Aortic smooth muscle cell (primary cell): ENCODE measurements at places on chromosomes 2 and 18. TPM values are rescaled to one million over a fixed set of nuclear protein-coding genes. Genes with fewer than 3 reads are reported as not detected.

The MAP3K19 gene
- total RNA-seq, result not detected in 2 replicates

The ZNF892 gene
- 2.2 and 3.0 TPM in 2 replicates for total RNA-seq

The STRN gene
- total RNA-seq, result 13.1 and 18.4 TPM in 2 replicates

The SKOR2 gene
- total RNA-seq, result not detected in 2 replicates

The TGFA gene
- 0.06 TPM in 1 of 2 replicates, not detected in the other for total RNA-seq

The SRBD1 gene
- 17.4 and 19.4 TPM in 2 replicates for total RNA-seq

The CCDC85A gene
- total RNA-seq, result 0.13 and 0.19 TPM in 2 replicates

The MBD2 gene
- 49.3 and 64.2 TPM in 2 replicates for total RNA-seq

The GREB1 gene
- 0.12 and 0.40 TPM in 2 replicates for total RNA-seq
